ENCODE measurements at places on chromosomes 4 and X. TPM values are rescaled to one million over a fixed set of nuclear protein-coding genes. Genes with fewer than 3 reads are reported as not detected.

DNA sequence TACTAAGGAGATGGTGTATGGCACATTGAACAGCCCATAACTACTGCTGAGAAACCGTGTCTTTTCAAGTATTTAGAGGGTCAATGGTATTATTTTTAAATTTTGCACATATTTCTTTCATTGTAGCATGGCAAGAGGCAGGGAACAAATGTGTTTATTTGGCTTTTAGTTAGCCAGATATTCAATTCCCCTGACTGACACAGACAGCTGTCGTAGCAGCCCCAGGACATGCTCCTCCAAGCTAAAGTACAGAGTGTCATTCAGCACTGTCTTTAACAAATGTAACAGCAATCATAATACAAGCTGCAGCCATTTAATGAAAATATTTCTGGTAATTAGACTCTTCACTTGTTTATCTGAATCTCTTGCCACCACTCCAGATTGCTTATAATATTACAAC is 687.1 kb downstream of the KLHL13 start:
- DNase-seq: no peak

TLL1 gene
- total RNA-seq: 2.2 TPM

GRCh38 chr4:76272073-76272472 is 20.6 kb downstream of the FAM47E start:
- no peak for DNase-seq

DNA sequence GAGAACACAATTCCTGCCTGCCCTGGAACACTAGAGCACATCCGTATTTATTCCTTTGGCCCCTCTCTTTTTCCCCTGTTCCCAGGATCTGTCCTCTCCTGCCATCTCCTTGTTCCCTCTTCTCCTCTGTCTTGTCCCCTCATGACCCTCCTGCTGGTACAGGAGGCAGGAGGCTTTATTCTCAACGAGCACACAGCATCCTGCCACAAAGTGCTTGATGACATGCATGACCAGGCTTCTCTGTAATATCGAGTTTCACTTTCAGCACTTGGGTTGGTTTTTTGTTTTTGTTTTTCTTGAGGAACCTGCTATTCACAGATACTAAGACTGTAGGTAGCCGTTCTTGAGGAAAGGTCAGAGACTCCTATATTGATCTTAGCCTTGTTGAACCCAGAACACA is 35.3 kb downstream of the NALF2 start:
- no peak for DNase-seq

MED28 gene
- total RNA-seq: 21.4 TPM

SYTL4 gene
- total RNA-seq: 30.6 TPM

DNA sequence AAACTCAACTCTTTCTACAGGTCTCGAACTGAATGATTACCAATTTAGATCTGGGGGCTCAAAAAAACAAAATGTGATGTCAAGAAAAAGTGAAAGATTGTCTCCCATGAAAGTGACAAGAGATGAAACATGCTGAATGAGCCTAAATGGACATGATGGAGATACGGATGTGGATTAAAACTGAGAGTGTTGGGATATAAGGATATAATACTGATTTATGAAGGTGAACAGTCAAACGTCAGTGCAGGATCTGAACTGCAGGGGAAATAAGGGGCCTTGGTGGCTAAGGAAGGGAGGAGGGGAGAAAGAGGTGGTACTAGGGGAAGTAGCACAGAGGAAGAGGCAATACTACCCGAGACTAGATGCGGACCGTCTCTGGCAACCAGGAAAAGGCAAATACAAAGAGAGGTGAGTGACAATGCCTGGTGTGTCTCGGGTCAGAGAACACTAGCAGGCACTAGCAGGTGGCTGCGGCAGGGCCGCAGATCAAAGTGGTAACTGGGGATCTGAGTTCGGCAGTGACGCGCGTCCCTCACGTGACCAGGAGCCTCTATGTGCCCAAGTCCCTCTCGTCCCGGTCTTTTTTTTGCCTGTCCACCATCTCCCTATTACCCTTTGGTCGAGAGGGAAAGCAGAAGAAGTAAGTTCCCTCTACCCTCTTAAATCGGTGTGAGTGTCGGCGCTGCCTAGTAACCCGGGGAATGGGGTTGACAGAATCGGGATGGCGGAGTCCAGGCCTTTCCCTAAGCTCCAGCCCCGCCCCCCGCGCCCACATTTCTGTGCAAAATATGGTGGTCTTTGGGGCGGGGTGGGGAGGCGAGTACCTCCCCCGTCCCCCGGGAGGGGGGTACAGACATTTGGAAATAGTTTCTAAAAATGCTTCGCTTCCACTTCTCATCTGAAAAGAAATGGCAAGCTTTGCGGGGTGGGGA is at the start of gene TCEAL1:
Gene TCEAL1, plus strand, starts transcription at position 590 of the 932 bp plus-strand sequence. CDS start 942 bp downstream, outside the sequence.
- no peak for DNase-seq

ARHGEF6 gene
- total RNA-seq: 8.2 TPM

DNA sequence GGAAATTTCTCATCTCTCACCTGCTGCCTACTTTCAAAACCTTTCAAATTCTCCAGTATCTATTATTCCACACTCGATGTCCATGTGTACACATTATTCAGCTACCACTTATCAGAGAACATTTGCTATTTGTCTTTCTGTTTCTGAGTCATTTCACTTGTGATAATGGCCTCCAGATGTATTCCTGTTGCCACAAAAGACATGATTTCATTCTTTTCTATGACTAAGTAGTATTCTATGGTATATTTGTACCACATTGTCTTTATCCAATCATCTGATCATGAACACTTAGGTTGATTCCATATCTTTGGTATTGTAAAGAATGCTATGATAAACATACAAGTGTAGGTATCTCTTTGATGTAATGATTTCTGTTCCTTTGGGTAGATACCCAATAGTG is 310.1 kb upstream of the SPOCK3 start:
- no peak for DNase-seq

GRCh38 chr4:1512738-1513660 is 106.8 kb upstream of the NKX1-1 start:
- DNase-seq: no peak

AFM gene
- total RNA-seq: not detected

DNA sequence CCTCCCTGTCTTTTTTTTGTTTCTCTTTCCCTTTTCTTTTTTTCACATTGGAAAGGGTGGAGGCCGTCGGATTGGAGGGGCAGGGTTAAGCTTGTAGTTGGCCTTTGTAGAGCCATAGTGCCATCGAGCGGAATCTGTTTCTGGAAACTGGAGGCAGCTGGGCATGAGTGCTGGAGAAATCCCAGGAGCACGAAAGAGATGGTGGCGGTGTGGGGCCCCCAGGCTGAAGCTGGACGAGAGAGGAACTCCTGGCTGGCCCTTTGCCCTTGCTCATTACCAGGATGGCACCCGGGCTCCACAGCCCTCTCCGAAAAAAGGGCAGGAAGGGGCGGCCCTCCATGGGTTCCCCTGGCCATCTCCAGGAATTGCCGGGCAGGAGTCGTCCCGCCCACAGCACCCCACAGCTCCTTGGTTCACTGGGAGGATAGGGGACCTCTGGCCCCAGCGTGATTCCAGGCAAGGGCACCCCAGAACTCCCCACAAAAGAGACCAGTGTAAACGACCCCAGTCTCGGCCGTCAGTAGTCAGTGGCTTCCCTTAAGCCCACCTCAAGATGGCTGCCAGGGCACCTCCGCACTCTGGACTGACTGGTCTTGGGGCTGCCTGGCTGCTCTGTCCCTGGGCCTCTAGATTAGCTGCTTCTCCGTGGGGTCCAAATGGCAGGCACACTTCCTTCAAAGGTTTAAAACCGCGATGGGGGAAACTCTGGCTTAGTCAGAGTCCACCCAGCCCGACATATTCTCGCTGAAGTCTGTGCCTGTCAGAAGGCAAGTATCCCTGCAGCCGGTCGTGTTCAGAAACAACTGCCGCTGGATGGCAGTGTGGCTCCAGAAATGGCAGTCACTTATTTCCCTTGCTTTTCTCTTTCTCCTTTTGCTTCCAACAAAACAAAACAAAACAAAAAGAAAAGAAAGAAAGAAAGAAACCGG is 74.1 kb downstream of the NBDY start:
- DNase-seq: peak; percentile 69

VCX3B gene
- total RNA-seq: not detected

INTU gene
- 5.0 TPM for total RNA-seq

DNA sequence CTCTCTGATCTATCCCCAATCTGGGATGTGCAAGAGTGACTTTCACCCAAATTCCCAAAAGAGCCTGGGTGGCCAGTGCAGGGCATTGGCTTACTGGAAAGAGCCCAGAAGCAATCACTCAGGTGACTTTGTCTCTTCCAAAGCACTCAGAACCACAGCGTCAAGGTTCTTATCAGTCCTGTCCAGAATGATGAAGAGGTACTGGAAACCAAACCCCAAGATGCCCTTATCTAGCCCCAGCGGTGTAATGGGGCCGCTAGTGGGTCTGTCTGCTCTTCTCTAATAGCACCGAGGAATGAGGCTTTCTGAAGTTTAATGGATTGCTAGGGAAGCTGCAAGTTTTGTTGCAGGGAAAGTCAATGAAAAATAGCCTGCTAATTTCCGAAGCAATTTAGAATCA is 21.6 kb downstream of the CLNK start:
- DNase-seq: no peak

CORIN gene
- 0.56 TPM for total RNA-seq

MAGEB16 gene
- total RNA-seq: not detected

GRCh38 chrX:136202889-136203288 is 48.3 kb downstream of the MAP7D3 start:
- no peak for DNase-seq

DNA sequence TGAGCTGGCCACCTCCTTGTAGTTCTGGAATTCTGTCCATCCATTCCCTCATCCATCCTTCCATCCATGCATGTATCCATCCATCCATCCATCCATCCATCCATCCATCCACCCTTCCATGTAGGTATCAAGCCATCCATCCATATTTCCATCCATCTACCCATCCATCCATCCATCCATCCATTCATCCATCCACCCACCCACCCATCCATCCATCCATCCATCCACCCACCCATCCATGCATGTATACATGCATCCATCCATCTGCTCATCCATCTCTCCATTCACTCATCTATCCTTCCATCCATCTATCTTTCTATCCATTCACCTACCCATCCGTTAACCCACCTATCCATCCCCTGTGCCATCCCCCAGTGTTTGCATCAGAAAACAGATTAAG is 153.6 kb upstream of the STX18 start:
- no peak for DNase-seq

USP9X gene
- 120 TPM for total RNA-seq

NEIL3 gene
- total RNA-seq: 8.1 TPM

- no peak for DNase-seq
These were observed 185.0 kb upstream of the GLRA2 start for GRCh38 chrX:14344172-14344940.

DNA sequence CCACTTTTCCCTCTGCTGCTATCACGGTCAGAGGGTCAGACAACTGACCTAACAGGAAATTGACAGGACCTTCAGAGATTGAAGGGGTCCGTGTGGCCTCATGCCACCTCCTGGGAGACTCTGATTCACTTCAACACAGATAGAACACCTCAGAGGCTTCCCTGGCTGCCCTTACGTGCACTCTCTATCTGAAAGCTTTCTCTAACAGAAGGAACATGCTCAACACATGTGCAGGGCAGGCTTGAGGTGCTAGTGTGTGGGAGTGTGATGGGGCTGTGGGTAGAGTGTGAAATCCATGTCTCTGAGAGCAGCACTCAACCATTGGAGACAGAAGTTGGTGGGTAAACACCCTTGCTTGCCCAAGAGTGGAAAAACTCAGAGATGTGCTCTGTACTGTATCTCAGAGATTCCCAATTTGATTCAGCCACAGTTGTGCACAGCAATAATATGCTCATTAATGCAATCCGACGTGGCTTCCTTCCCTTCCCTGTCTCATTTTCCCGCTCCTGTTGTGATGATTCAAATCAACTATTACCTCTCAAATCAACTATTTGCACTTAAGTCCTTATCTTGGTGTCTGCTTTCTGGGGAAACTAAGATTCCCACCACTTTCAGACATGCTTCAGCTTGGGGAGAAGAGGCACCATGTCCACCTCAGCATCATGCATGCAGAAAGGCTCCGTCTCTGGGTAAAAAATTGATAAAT is 62.0 kb upstream of the MAGEB2 start:
- no peak for DNase-seq

CXCR3 gene
- not detected for total RNA-seq

DNA sequence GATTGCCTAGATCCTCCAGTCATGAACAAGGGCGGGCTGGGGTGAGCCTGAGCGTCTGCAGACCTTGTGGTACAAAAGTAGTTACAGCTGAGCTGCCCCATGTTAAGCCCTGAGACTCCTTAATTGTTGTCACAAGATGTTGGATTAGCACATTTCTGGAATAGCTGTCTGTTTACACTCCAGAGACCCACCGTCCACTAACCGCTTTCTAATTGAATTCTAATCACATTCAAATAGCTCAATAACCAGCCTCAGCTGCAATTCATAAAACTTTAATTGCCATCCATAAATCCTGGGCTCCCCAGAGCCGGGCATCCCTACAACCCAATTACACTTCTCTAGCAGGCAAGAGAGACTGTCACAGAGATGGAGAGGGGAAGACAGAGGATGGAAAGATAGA is 1.6 kb upstream of the GSX2 start:
- DNase-seq: no peak

DNA sequence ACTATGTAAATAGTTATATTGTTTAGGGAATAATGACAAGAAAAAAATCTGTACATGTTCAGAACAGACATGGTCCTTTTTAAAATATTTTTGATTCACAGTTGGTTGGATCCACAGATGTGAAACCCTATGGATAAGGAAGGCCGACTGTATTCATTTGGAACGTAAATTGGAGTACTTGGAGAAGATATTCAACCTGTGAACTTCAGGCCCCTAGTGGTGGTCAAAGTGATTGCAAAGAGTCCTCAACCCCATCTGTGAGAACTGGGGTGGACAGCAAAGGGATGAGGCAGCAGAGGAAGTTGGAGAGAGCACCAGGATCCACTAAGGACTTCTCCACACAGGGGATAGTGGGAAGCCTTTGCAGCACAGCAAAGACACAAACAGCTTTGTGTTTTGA is 6.2 kb upstream of the CXCL13 start:
- no peak for DNase-seq

DNA sequence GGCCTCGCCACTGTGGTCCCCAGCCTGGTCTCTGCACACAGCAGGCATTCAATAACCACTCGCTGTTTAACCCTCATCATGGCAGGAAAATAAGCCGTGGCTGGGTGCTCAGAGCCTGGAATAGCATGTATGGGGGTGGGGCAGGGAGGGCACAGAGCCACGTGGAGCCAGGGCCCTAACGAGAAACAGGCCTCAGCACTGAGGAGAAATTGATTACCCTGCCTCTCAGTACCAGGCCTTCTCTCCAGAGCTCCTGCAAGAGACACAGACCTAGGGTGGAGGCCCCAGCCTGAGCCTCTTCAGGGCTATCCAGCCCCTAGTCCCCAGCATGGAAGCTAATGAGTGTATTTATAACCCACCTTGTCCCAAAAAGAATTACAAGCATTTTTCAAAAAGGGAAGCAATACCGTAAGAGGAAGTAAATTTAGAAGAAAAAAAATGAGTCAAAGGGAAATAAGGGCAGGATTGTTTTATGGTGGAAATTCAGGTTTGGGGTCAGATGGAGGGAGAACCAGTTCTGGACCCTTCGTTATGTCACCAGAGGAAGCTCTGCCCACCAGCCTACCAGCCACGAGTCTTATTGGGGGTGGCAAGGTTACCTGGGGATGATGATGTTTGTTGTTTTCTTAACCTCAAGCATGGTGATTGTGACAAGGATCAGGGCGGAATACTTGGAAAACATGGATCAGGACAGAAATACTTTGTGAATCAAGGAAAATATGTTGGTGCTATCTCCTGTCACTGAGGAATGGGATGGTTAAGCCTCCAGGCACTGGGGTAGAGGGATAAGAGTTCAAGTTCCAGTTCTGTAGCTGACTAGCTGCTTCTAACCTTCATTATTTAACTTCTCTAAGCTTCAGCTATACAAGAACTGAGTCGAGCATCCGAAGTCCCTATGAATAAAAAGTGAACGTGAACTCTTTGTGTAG is 101.9 kb upstream of the RBPJ start:
- no peak for DNase-seq

CCKAR gene
- total RNA-seq: not detected

Data from pulmonary artery endothelial cell (primary cell).